ENCODE measurements at places on chromosomes 16 and 17. TPM values are rescaled to one million over a fixed set of nuclear protein-coding genes. Genes with fewer than 3 reads are reported as not detected.

DNA sequence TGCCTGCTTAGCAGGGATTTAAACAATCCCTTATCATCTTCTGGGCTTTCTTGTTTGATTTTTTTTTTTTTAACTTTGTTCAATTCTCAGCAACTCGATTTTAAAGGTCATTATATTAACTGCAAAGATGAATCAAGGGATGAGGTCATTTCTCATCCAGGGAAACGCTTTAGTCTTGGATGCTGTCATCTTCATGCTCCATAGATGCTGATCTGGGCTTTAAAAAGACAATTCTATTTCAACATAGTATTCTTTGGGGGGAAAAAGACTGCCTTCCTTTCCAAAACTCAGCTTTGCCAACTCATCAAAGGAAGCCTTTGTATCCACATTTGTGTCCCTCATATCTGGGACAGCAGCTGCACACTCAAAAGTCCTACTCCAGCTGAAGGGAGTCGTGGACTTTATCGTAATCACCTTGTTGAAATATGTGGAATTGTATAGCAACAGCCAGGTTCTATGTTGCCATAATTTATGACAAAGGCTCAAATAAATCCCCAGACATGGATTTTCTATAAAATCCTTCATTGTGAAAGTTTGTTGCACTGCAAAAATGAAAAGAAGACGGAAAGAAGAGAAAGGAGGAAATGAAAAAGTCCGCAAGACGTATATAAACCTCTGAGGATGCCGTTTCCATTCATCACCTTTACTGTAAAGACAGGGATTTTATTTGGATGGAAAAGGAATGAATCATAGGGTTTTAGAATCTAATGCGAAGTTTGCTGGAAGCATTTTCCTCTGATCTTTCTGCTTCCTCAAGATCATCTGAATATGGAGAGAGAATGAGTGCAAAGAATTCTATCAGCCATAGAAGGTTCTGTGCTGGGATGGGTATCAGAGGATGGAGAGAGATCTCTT lies 48.6 kb upstream of the XYLT1 start:
- H3K27ac ChIP-seq = peak overlapping the region; percentile 56
- DNase-seq = peak; percentile 82
- no peaks in the 10 kb centered on the region for H3K36me3 ChIP-seq

DNA sequence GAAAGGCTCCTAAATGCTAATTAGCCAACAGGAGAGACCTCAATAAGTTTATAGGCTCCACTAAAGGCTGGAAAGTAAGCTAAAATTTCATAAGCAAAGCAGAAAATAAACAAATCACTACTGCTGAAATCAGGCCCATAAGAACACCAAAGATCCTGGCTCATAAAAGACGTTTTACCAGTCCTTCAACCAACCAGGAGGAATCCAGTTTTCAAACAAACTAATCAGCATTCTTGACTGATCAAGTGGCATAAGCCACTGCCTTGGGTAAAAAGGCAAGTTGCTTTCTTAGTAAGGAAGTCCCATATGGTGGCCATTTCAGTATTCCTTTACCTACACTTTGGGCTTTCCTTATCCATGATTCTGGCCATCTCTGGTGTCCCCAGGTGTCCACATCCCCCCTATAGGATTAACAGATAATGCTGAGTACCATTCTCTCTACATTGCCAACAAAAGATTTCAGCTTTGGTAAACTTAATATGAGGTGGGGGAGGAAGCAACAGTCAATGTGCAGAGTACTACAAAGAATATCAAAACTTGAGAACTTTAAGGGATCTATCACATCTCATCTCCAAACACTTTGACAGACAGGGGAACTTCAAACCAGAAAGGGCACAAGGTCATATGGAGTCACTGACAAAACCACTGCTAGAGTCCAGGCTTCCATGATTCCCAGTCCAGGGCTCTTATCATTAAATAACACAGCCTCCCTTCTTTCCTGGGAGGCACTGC lies 1.3 kb downstream of the TOM1L2 start:
- H3K4me3 ChIP-seq = peak overlapping the region; percentile 80
- H3K27me3 ChIP-seq = no peaks in the 10 kb centered on the region
- no peaks in the 10 kb centered on the region for H3K36me3 ChIP-seq
- peak; percentile 16 for DNase-seq
- H3K4me1 ChIP-seq = peaks cover 10% of the 10 kb centered on the region

Gene HELZ
- 23.2 TPM for polyA plus RNA-seq

Gene SOX9
- polyA plus RNA-seq = 20.8 TPM

Gene CSH1
- polyA plus RNA-seq = not detected

DNA sequence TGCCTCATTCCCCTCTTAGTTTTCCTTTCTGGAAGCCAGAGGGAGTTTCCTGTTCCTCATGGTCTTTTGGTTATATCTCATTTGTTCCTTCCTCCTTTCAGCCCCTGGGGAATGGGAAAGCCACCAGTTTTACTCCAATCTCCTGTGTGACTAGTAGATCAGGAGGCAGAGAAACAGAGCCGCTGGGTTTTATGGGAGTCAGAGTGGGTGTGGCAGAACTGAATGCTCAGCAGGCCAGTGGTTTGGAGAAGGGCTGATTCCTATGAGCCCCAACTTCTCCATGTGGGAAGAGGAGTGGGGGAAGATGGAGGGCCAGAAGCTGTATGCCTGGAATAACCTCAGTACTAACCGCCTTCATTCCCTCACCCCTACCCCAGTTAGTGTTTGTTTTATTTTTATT lies 4.1 kb downstream of the DNAH2 start:
- DNase-seq = no peak
- H3K27ac ChIP-seq = no peak overlapping the region
- no peak overlapping the region for H3K4me3 ChIP-seq
- no peaks in the 10 kb centered on the region for H3K36me3 ChIP-seq

Gene TBC1D3I
- not detected for polyA plus RNA-seq

Gene TMEM235
- polyA plus RNA-seq = not detected

- H3K27me3 ChIP-seq = 0 out of 2 replicates have a peak, but pooled peaks cover 3% of the 10 kb centered on the region
- DNase-seq = no peak
- no peaks in the 10 kb centered on the region for H3K4me1 ChIP-seq
- H3K4me3 ChIP-seq = no peak overlapping the region
- H3K36me3 ChIP-seq = no peaks in the 10 kb centered on the region
- no peak overlapping the region for H3K27ac ChIP-seq
Measured at GRCh38 chr17:27840688-27841087, 40.4 kb upstream of the NOS2 start.

DNA sequence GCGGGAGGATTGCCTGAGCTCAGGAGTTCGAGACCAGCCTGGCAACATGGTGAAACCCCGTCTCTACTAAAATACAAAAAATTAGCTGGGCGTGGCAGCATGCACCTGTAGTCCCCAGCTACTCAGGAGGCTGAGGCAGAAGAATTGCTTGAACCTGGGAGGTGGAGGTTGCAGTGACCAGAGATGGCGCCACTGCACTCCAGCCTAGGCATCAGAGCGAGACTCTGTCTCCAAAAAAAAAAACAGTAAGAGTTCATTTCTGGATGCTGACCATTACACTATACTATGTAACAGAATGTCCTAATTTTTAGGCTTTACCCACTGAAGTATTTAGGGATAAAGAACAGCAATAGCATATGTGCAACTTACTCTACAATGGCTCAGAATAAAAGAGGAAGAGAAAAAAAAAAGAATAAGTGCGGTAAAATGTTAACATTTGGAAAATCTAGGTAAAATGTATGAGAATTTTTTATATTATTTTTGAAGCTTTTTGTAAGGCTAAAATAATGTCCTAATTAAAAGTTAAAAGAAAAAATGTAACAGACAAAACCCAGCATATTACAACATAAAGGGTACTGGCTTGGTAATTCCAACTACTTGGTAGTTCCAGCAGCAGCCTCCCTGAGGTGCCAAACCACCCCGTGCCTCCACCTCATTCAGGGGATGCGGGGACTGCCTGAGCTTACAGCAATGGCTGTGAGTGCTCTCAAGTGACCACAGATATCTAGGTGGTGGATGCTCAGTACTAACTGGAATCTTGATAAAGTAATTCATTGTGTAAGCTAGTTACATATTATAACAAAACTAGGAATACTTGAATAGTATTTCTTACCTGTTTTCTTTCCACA lies 10.9 kb downstream of the COPS3 start:
- DNase-seq = no peak
- no peak overlapping the region for H3K27ac ChIP-seq
- no peaks in the 10 kb centered on the region for H3K4me1 ChIP-seq
- H3K4me3 ChIP-seq = no peak overlapping the region

DNA sequence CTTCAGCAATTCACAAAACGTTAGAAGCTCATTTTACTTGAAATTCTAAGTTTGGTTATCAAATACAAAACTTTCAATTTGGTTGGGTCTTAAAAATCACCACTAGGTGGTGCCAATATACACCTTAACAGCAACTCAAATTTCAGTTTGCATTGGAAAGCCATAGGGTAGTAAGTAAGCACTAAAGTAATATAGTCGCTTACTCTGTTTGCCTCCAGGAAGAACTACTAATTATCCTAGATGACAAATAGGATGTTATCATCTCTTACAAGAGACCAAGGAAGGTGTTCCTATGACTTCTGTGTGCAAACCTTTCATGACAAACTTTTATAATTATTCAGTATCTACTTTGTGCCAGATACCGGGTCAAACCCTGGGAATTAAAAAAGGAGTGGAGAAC lies 93.3 kb downstream of the MYO1D start:
- no peaks in the 10 kb centered on the region for H3K27me3 ChIP-seq
- DNase-seq = peak; percentile 80
- no peak overlapping the region for H3K27ac ChIP-seq
- H3K4me1 ChIP-seq = no peaks in the 10 kb centered on the region

GRCh38 chr17:51846566-51846965 lies 311.9 kb downstream of the CA10 start:
- H3K4me1 ChIP-seq = no peaks in the 10 kb centered on the region
- H3K36me3 ChIP-seq = no peaks in the 10 kb centered on the region
- DNase-seq = no peak
- H3K27me3 ChIP-seq = no peaks in the 10 kb centered on the region
- no peak overlapping the region for H3K4me3 ChIP-seq
- H3K27ac ChIP-seq = no peak overlapping the region

Gene NDEL1
- polyA plus RNA-seq = 111 TPM

Measured in GM23248 (cell line).